ENCODE measurements at places on chromosomes 2 and 18. TPM values are rescaled to one million over a fixed set of nuclear protein-coding genes. Genes with fewer than 3 reads are reported as not detected.
A peak's percentile ranks its signal among the peaks of the same experiment; 100 is the strongest.

Gene HOXD3
- not detected for polyA plus RNA-seq

GRCh38 chr2:39183673-39184072, 60.1 kb downstream of the CDKL4 start:
- H3K27ac ChIP-seq, result no peak overlapping the region
- H3K36me3 ChIP-seq, result no peaks in the 10 kb centered on the region

GRCh38 chr2:241111440-241111805, 9.3 kb upstream of the MTERF4 start:
- peak overlapping the region; percentile 82 for H3K4me3 ChIP-seq
- no peaks in the 10 kb centered on the region for H3K27me3 ChIP-seq
- DNase-seq, result peak; percentile 40
- H3K27ac ChIP-seq, result peak overlapping the region; percentile 92

GRCh38 chr18:11851806-11852337, 659 bp downstream of the CHMP1B start:
- H3K36me3 ChIP-seq, result peaks cover 7% of the 10 kb centered on the region
- no peaks in the 10 kb centered on the region for H3K27me3 ChIP-seq
- peak; percentile 33 for DNase-seq
- peak overlapping the region; percentile 97 for H3K4me3 ChIP-seq
- H3K4me1 ChIP-seq, result peaks cover 29% of the 10 kb centered on the region

Gene FBLN7
- polyA plus RNA-seq, result not detected
